Pulmonary artery endothelial cell (primary cell): ENCODE measurements at places on chromosomes 1 and 21.

GRCh38 chr21:33293811-33294216 lies 27.6 kb downstream of the IL10RB start:
- DNase-seq: no peak

DNA sequence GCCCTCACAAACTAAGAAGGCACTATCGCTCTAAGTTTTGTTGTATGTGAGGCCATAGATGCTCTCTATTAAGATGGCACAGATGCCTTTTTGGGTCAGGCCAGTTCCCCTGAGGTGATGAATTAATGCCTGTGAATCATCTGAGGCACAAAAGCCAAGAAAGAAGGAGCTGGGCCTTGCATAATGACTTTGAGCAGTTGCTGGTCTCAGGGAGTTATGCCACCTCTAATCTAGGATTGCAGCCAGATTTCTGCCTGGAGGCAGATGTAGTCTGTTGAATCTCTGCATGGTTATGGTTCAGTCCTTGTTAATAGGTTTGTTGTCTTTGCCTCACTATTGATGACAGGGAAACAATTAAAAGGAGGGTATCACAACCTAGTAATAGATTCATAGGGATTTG lies 168.1 kb upstream of the CHRM3 start:
- no peak for DNase-seq

- no peak for DNase-seq
These were observed 1.0 kb downstream of the MRAP start for GRCh38 chr21:32299695-32300094.

DNA sequence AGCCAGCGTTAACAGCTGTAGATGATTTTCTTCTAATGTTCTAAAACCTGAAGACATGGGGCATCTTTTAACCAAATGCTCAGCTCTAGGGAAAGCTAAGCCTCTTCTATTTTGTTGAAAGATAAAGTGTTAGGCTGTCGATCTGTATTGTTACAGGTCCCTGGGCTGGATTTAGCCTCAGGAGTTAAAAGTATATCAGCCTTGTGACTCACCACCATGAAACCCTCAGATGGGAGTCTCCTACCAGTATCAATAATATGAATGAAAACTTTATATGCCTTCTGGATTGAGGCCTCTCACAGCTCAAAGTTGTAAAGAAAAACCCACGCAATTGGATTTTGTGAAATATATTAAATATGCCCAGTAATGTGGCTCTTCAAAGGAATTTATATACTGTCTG lies 231.6 kb downstream of the FGGY start:
- no peak for DNase-seq

DNA sequence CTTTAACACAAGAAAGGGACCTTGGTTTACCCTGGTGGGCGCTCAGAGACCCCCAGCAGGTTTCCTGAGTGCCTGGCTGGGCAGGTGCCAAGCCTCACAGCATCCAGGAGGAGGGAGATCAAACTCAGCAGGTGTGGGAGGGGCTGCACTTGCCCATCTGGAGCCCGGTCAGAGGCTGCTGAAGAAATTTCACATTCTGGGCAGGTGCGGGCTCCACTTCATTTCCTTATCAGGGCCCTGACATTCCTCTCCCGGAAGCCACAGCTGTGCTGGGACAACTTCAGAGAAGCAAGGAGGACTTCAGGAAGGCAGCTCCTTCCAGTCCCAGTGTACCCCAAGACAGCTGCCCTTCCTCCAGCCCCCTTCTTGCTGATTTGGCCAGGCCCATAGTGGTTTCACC lies 82.9 kb downstream of the ITPKB start:
- no peak for DNase-seq

GRCh38 chr1:169044296-169044695 lies 62.2 kb upstream of the ATP1B1 start:
- DNase-seq: no peak

DNA sequence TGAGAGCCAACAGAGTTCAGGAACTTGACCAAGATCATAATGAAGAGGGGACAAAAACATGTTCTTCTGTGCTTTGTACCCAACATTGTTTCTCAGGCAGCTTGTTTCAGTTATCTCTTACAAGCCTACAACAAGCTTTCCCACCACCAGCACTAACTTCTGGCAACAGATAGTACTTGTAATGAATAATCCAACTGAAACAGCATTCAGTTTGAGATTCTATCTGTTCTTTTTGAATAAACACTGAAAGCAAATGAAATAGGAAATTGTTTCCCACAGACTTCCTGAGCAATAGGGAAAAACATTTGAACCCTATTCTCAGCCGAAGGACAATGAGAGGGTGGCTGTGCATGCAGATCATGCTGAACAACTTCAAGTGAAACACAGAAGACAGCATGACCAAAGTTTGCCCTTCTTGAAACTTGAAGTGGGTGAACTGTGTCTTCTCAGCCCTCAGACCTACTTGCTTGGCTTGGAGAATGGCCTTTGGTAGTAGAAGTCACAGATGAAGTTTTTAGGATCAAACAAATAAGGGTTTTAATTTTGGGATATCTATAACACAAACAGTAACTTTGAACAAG lies 11.2 kb upstream of the HOOK1 start:
- DNase-seq: peak; percentile 1

DNA sequence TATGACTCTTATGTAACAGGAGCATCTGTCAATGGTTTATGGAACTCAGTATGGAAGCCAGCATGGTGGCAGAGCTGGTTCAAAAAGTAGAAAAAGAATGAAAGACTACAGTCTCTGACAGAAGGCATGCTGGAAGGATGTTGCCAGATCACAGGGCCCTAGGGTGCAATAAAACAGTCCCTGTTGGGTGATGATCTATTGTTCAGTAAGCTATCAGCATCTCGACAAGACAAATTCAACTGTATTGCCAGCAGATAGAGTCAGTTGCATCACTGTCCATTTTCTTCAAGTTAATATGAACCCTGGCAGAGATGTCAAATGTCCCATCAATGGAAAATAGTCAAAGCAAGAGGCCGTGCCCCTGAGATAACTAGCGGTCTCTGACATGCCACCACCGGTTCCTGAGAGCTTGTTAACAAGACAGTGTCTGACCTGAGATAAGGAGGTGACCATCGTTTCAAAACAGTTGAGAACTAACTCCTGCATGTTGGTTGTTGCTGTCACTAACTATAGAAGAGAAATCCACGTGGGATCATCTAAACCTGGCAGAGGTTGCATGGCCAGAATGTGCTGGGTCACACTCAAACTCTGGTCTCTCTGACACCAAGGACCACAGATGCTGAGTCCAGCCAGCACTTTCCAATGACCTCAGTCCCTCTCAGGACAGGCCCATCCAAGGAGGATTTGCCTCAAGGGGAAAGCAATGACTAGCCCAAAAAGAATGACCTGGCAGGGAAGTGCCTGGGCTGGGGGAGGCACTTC lies 125.9 kb downstream of the RIPK4 start:
- no peak for DNase-seq

- no peak for DNase-seq
These were observed 34.9 kb downstream of the PDPN start for GRCh38 chr1:13618483-13618882.

GRCh38 chr1:89842567-89843272 lies 21.9 kb downstream of the LRRC8D start:
- no peak for DNase-seq

DNA sequence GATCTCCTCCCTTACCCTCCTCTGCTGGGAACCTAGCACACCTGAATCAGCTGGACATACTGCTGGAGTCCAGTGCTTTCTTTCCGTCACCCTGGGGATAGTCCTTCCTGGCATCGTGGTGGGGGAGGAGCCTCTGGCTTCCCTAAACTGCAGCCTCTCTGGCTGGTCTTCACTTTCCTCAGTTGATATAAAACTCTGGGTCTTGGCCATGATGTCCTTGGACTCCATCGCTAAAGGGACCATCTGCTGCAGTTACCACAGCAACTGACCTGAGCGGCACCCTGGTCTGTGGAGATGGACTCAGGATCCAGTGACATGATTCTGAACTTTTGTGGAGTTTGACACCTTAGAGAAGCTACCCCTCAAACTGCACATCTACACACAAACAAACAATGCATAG lies 22.8 kb downstream of the PARS2 start:
- no peak for DNase-seq

DNA sequence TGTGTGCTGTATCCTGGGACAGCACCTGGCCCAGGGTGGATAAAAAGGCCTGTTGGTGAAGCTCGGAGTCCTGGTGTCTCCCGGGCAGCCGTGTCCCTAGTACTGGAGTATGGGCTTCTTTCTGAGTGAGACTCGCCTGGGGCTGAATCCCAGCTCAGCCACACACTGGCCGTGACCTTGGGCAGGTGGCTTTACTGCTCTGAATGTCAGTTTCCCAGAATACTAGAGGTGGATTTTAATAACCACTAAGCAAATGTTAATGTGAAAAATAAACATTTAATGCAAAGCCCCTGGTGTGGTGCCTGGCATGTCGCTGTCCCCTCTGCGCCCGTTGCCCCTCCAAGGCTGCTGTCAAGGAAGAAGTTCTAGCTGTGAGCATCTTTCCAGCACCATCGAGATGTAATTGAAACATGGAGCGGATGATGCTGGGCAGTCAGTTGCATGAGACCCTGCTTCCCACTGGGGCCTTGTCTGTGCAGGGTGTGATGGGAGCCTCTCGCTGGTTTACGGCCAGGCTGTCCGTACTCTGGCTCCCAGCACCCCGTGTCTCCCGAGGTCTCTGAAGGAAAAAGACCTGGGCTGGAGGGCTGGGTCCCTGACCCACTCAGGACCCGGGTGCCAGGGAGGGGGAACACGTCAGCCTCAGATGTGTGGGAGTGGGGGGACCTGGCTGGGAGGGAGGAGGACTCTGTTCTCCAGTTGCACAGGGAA lies 527.8 kb downstream of the MATN1 start:
- DNase-seq: no peak

- no peak for DNase-seq
These were observed 121.5 kb downstream of the COL24A1 start for GRCh38 chr1:86035101-86035500.

GRCh38 chr21:46424621-46425020 lies 34.1 kb upstream of the DIP2A start:
- no peak for DNase-seq

DNA sequence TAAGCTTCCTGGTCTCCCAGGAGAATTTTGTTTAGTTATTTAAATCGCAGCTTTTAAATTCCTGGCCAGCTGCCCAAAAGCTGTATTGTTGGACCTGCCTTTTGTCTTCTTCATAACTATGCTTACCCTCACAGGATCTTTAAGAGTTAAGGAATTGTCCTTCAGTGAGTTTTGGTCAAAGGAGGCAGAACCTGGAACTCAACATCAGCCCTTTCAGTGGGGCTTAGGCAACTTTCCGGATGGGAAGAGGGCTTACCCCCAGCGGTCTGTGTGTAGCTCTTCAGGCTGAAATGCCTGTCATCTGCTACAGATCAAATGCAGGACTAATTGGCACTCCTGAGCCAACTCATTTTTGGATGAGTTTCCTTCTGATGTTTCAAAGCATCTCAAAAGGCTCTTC lies 402.6 kb downstream of the SIPA1L2 start:
- DNase-seq: no peak

DNA sequence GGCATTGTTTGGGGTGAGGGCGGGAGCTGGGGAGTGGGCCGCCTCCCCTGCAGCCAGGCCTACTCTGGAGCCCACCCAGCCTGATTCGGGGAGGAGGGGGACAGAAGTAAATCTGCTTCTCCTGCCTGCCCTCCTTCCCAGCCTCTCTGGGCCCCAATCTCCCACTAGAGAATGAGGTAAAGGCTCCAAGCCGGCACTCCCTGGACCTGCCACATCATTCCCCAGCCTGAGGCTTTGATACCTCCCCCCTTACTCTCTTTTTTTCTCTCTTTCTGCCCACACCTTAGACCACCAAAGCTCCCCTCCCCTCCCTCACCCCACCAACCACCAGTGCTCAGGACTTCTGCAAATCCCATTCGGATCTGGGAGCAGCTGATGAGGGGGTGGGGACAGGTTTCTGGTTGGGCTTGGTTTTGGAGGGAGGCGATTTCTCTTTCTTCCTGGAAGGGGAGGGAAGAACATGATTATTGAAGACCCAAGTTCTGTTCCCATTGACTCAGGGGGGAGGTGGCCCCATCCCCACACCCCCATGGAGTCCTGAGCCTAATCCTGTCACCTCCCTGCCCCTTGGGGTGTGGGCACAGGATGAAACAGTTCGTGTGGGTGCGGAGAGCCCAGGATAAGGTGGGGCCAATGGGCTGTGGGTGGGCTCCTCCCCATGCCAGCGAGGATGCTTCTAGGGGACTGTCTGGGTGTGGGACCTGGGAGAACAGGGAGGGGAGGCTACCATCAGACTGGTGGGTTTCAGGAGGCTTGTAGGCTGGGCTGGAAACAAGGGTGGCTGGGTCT lies 1.3 kb downstream of the MAP7D1 start:
- no peak for DNase-seq

- no peak for DNase-seq
These were observed 140.9 kb downstream of the KCNT2 start for GRCh38 chr1:196467230-196467925.

GRCh38 chr1:39988618-39989343 lies 33.8 kb downstream of the MFSD2A start:
- no peak for DNase-seq

GRCh38 chr1:230493264-230493663 lies 67.1 kb upstream of the PGBD5 start:
- DNase-seq: no peak

- DNase-seq: no peak
These were observed 15.3 kb downstream of the TOMM20 start for GRCh38 chr1:235113183-235113917.

DNA sequence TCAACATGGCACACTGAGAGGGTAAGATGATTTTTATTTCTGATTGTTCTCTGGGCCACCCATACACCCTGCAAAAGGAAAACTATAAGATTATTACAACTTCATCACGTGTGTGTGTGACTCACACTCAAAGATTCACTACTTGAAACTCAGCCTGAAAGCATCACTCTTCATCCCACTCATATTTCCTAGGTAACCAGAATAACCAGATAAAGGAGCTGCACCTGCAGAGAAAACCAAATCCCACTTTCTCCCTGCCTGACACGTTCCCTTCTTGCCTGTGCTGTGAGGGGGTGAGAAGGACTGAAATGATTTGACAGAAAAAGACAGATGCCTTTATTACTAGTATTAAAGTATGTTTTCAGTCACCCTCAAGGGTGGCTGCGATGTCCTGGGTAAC lies 131.6 kb downstream of the TGFBR3 start:
- DNase-seq: no peak

DNA sequence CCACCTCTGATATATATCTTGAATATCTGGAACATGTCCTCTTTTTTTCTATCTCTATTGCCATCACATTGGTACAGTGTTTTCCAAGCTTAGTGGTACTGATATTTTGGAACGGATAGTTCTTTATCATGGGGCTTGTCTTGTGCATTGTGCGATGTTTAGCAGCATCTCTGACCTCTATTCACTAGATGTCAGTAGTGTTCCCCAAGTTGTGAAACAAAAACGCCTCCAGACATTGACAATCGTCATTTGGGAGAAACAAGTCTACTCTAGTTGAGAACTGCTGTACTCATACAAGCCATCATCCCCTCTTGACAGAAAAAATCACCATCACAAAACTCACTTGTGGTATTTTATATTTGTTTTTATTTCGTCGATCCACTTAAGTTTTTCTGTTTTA lies 79.7 kb upstream of the CHODL start:
- no peak for DNase-seq

- no peak for DNase-seq
These were observed 1.6 kb downstream of the CLIC6 start for GRCh38 chr21:34670220-34670961.

GRCh38 chr1:36400825-36401601 lies 3.3 kb upstream of the LSM10 start:
- no peak for DNase-seq
